ENCODE measurements at places on chromosomes 1 and 21.

DNA sequence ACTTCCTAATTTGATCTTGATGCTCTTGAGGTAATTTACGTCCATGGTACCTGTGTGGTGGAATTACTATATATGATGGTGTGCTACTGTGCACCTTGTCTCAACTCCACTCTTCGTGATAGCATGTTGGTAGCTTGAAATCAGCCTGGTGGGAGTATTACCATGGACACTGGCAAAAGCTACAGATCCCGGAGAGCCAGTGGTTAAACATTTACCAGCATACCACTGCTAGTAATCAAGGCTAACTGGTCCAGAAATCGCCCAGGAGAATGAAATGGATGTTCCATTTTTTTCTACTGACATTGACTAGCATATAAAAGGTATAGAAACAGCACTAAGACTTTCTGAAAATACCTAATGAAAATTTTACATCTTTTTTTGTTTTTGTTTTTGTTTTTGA lies 30.6 kb downstream of the ELK4 start:
- ATAC-seq = no peak

GRCh38 chr1:100793659-100794058 lies 74.1 kb downstream of the VCAM1 start:
- no peak for ATAC-seq

GRCh38 chr1:248804771-248805681 lies 20.7 kb downstream of the SH3BP5L start:
- ATAC-seq = peak; percentile 42

GRCh38 chr1:239909898-239910297 lies 181.8 kb upstream of the FMN2 start:
- ATAC-seq = no peak

GRCh38 chr1:24052220-24052619 lies 59.7 kb downstream of the MYOM3 start:
- no peak for ATAC-seq
